K562 (cell line): ENCODE measurements at places on chromosomes 6 and 20.

DNA sequence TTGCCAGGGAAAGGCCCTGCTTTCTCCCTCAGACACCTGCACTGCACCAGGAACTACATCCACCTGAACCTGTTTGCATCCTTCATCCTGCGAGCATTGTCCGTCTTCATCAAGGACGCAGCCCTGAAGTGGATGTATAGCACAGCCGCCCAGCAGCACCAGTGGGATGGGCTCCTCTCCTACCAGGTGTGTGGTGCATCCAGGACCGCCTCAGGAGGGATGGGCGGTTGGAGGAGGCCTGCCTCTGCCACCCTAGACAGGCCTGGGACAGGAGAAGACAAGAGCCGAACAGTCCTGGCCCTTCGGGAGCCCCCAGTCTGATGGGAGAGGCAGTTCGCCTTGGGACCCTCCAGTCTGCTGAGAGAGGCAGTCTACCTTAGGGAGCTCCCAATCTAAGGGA lies 24.2 kb downstream of the GLP1R start:
- DNase-seq = no peak

- peak; percentile 15 for DNase-seq
Observed at GRCh38 chr6:136895901-136896300, 26.2 kb upstream of the SLC35D3 start.

DNA sequence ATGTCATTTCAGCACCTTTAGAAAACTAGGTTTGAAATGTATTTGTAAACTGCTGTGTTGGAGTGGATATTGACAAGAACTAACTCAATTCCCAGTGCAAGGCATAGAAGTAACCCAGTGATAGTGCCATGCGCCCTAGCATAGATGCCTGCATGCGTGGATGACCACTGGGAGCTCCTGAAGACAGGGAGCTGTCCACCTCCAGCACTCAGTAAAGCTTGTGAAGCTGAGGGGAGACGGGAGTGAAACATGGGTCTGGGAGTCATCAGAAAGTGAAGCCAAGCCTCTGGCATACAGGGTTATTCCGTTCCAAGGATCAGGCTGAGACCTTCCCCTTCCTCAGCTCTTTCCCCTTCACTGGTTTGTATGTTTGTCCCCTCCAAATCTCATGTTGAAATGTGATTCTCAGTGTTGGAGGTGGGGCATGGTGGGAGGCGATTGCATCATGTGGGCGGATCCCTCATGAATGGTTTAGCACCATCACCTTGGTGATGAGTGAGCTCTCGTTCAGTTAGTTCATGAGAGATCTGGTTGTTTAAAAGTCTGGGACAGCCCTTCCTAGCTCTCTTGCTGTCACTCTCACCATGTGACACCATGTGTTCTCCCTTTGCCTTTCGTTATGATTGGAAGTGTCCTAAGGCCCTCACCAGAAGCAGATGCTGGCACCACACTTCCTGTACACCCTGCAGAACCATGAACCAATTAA lies 146.5 kb upstream of the FERMT1 start:
- no peak for DNase-seq

- no peak for DNase-seq
Observed at GRCh38 chr6:151747896-151748295, 59.6 kb upstream of the ESR1 start.

GRCh38 chr20:38729767-38730166 lies 5.5 kb downstream of the SLC32A1 start:
- no peak for DNase-seq

- no peak for DNase-seq
Observed at GRCh38 chr6:41325446-41326066, 9.9 kb upstream of the NCR2 start.
